Posterior vena cava (tissue), 2 donors: ENCODE measurements at places on chromosomes 1 and 21. TPM values are rescaled to one million over a fixed set of nuclear protein-coding genes. Genes with fewer than 3 reads are reported as not detected.

GRCh38 chr1:33735624-33736023, 128.3 kb upstream of the HMGB4 start:
- no peak for DNase-seq

DNA sequence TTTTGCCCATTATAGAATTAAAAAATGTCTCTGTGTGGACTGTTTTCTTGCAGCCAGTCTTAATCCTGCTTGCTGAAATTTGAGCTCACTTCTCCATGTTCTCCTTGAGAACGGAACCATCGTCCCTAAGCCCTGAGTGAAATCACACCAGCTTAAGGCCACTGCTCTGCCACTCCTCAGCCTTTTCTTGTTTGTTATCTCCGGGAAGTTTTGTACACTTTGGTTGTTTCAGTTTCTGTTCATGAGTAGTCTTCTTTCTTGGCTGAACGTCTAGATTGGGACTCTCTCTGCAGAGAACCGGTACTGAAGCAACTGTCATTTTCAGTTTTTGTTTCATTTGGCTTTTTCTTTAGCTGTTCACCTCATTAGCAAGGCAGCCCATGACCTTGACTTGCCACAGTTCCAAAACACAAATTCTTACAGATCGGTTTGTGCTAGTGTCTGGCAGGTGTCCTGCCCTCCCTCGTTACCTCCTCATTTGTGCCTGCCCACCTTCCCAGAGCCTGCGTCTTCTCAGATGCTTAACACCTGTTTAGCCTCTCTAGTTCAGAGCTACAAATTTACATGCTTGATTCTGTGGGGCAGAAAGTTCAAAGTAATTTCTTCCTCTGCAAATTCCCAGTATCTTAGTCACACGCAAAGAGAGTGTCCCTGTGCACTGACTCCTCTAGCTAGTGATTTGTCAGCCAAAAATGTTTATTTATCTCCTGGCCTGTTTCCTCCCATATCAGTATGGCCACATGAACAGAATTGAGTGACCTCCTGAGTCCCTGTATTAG, 12.4 kb downstream of the PSEN2 start:
- DNase-seq, result peak; percentile 26

DNA sequence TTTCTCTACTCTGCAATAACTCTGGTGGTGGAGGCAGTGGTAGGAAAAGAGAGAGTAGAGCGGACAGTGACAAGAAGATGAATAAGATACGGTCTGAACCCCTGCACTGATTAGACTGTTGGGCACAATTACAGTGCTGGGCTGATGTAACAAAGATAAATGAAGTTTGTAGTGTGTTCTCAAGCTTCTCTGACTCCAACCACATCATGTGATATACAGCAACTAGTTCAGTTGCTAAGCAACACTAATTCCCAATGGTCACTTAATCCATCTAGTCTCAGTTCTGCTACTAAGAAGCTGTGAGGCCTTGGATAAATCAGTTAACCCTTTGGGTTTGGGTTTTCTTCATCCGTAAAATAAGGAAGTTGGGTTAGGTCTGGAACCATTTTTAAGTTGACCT, 17.3 kb downstream of the DDR2 start:
- no peak for DNase-seq

DNA sequence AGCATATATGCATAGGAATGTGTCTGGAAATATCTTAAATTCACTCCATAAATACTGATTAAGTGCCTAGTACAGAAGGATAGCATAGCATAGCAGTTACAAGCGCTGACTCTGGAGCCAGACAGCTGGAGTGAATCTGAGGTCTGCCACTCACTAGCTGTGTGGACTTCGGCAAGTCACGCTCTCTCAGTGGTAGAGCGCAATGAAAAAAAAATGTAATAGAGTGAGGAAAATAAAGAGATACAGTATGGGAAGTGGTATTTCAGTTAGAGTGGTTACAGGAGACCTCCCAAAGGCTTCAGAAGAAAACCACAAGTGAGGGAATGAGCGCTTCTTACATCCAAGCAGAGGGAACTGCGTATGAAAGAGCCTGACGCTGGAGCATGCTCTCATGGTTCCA, 338.9 kb upstream of the PRMT6 start:
- DNase-seq, result no peak

DNA sequence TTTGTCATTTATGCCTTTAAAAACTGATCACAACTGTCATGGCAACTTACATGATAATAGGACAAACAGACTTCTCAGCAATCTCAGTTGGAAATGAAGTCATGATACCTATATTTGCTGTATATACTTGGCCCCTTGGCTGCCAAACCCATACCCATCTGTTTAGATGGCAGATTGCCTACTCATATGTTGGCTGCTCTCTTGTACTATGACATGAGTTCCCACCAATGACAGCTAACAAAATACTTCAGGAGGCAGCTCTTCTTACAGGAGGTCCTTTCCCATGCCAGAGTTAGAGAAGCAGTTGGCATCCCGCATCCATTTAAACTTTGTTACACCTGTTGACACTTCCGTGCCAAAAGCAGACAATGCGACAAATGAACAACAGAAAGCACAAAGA, 603.1 kb upstream of the ADGRL2 start:
- DNase-seq, result no peak

DNA sequence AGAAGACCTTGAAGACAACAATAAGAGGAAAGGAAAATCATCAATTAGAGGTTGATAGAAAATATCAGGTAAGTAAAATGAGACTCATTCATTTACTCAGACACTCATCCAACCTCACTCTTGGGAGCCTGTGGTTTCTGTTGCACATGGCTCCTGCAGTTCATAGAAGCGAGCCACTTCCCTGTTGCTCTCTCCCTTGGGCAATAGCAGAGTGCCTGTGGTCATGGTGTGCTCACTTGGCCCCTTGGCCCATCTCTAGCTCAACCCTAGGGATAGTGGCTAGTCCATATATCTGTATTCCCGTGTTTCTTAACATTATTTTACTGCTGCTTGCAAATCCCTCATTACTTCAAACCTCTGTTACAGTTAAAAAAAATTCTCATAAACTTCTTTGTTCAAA, 368.6 kb downstream of the PTPRC start:
- DNase-seq, result no peak

DNA sequence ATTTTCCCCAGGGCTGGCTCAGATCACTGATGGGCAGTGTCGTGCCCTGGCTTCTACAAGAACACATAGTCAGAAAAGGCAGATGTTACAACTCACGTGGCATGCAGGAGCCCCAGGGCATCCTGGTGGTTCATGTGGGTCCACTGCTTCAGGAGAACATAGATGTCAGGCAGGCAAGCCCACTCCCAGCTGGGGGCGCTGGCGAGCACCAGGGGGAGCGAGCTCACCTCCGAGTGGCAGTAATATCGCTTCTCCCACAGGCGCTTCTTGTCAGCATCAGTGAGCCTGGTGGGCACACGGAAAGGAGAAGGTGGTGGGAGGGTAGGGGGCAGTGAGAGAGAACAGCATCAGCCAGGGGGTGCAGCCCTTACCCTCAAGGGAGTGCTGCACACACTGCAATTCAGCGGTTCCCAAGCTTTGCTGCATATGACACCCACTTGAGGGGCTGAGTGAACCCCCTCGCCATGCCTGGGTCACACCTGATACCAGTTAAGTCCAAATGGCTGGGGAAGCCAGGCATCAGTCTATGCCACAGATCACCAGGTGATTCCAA, 34.3 kb upstream of the PPP1R15B start:
- peak; percentile 81 for DNase-seq

DNA sequence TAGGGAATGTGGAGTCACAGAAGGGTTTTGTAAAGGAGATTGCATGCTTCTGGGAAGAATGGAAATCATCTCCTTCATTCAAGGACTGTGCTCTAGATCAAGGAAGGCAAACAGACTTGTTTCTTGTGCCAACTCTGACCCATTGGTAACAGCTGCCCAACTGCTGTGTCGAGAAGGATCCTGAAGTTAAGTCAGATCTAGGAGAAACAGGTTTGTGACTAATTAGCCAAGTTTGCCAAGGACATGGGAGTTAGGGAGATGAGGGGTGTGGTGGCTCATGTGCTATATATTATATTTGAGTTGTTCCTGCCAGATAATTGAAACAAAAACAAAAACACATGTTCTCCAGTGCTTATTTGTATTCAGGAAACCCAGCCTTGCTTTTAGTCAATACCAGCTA, 251.2 kb upstream of the USP24 start:
- DNase-seq, result no peak

DNA sequence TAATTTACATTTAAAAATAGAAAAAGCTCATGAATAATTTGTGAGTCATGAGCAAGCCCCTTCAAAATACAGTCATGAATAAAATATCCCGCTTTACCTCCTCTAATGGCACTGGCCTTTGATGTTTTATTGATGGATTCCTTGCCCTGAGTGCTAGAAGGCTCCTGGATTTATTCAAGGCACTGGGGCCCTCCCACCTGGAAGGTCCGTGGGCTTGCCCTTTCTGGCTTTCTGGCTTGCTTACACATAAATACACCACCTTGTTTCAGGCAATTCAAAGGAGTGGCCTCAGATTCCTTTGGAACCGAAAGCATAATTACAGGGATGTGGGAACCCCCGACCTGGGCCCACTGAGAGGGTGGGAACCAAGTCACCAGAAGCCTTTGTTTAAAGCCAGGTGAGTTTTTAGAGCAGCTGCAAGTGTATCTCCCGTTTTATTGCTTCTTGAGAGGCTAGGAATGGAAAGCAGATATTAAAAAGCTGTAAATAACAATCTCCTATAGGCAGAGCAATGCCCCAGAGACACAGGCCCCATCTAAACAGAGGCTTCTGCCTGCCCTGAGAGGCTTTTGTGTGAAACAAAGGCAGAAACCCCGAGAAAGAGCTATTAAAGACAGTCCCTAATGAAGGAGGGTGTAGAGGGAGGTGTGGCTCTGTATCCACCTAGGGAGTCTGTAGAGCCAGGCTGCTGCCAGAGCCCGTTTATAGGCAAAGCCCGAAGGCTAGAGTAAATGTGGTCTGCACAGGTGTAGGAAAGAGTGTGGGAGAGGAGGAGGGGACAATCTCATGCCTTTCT, 126.4 kb downstream of the FAM78B start:
- DNase-seq, result no peak

- no peak for DNase-seq
These were observed 76.3 kb downstream of the MORN1 start for GRCh38 chr1:2314803-2315673.

DNA sequence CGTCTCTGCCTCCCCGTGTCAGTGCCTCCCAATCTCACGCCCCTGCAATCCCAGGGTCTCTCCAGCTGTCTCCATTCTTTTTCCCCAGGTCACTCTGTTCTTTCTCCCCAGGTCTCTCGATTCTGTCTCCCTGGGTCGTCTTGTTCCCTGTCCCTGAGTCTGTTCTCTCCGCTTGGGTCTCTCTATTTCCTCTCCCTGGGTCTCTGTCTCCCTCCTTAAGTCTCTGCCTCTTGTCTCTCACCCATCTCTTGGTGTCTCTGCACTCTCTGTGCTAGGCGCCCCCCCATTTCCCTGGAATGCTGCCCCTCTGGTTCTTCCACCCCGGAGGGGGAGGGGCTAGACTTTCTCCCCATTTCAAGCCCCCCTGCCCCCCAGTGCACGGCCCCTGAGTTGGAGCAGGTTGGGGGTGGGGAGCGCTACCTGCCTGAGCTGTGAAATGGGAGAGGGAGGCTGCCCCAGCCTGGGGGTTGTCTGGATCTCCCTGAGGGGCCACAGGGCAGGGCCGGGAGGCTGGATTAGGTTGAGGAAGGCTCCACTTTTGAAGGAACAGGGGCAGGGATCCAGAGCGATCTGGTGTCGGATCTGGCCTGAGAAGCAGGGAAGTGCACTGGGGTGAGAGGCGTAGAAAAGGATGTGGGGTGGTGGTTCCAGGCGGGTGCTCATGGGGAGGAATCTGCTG, 1.4 kb downstream of the PTPRF start:
- peak; percentile 46 for DNase-seq

GRCh38 chr1:79551321-79551720, 544.8 kb upstream of the ADGRL4 start:
- DNase-seq, result no peak

DNA sequence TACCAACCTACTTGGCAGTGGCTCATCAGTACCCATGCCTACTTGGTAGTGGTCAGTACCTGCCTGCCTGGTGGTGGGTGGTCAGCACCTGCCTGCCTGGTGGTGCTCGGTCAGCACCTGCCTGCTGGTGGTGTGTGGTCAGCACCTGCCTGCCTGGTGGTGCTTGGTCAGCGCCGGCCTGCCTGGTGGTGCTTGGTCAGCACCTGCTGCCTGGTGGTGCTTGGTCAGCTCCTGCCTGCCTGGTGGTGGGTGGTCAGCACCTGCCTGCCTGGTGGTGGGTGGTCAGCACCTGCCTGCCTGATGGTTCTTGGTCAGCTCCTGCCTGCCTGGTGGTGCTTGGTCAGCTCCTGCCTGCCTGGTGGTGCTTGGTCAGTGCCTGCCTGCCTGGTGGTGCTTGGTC, 329.6 kb downstream of the RRAGC start:
- no peak for DNase-seq

GRCh38 chr1:111227434-111227833, at the start of gene CHI3L2:
CHI3L2 (plus strand) TSS chr1:111227713; CDS start chr1:111227730, 17 bp downstream.
- no peak for DNase-seq

- no peak for DNase-seq
These were observed 272.6 kb downstream of the S1PR1 start for GRCh38 chr1:101509370-101509769.

- DNase-seq, result no peak
These were observed 15.8 kb upstream of the CYB5R1 start for GRCh38 chr1:202982715-202983430.

The GJA9 gene
- not detected for total RNA-seq

The SEMA6C gene
- total RNA-seq, result 10.1 TPM

The RABGGTB gene
- 49.7 TPM for total RNA-seq

The SPSB1 gene
- 30.9 TPM for total RNA-seq

The CR1L gene
- total RNA-seq, result 0.19 TPM

The TSTD1 gene
- total RNA-seq, result 12.5 TPM

The SPRR1B gene
- total RNA-seq, result not detected

The B3GALT6 gene
- 10.3 TPM for total RNA-seq

The PGBD5 gene
- 0.43 TPM for total RNA-seq
